ENCODE measurements at places on chromosomes 12 and 14.

- peak; percentile 35 for DNase-seq
Observed at GRCh38 chr14:44846232-44846824, 115.4 kb downstream of the KLHL28 start.

GRCh38 chr12:79685068-79685467 is 5.7 kb downstream of the PAWR start:
- DNase-seq: peak; percentile 79

DNA sequence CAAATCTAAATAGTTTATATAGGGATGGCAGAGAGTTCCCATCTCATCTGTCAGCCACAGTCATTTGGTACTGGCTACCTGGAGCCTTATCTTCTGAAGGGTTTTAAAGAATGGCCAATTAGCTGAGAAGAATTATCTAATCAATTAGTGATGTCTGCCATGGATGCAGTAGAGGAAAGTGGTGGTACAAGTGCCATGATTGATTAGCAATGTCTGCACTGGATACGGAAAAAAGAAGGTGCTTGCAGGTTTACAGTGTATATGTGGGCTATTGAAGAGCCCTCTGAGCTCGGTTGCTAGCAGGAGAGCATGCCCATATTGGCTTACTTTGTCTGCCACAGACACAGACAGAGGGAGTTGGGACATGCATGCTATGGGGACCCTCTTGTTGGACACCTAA is 7.9 kb upstream of the OAS2 start:
- no peak for DNase-seq

GRCh38 chr12:6361834-6362233 is 13.5 kb downstream of the SCNN1A start:
- no peak for DNase-seq

DNA sequence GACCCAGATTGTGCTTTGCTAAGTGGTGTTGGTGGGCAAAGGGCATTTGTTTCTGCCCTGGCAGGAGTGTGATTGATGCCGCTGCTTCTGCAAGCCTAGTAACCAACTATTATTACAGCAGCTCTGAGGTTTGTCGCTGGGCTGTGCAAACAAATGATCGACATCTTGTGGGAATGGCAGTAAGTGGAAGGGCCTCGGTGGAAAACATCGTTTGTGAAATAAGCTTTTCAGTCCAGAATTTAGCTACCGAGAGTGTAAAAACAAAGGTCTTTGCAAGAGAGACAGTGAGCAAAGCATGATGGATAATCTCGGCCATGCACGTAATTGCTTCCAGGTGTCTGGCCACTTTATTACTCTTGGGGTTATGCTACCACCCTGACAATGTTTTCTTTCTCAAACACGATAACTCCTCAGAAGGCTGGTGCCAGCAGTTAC is 397.7 kb upstream of the PRICKLE1 start:
- peak; percentile 1 for DNase-seq

DNA sequence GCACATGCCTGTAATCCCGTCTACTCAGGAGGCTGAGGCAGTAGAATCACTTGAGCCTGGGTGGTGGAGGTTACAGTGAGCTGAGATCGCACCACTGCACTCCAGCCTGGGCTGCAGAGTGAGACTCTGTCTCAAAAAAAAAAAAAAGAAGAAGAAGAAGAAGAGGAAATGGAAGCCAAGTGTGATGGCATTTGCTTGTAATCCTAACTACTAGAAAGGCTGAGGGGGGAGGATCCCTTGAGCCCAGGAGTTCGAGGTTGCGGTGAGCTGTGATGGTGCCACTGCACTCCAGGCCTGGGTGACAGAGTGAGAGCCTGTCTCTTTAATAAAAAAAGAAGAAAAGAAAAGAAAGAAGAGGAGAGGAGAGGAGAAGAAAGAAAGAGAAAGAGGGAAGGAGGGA is 52.1 kb downstream of the LGMN start:
- no peak for DNase-seq

GRCh38 chr12:95337146-95337545 is 119.5 kb downstream of the VEZT start:
- peak; percentile 79 for DNase-seq

- peak; percentile 60 for DNase-seq
Observed at GRCh38 chr14:80428171-80428570, 216.9 kb upstream of the DIO2 start.

GRCh38 chr12:106934277-106934676 is 21.4 kb upstream of the TMEM263 start:
- DNase-seq: no peak

DNA sequence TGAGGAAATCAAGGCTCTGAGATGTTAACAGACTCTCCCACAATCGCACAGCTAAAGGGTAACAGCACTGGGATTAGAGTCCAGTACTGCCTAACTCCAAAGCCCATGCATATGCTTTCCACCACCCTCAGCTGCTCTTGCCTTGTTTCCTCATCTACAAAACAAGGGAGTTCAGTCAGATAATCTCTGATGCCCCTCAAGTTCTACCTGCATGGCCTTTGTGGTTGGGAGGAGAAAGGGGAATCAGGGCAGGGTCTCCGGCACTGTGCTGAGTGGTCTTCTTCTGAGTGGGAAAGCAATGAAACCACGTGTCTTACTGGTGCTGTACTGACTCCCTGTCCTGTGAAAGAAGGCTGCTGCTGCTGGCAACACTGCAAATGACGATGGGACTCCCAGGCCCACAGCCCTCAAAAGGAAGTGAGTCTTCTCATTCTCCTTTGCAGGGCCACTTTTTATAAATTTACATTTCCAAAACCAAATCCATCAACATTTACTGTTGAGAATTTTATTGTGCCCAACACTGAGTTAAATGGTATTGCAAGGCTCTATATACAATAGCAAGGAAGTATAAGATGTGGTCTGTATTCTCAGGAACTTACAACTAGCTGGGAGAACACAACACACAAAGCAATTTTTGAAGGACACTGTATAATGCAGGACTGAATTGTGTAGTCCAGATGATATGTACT is 19.7 kb upstream of the DUSP16 start:
- no peak for DNase-seq

- DNase-seq: peak; percentile 31
Observed at GRCh38 chr14:77498120-77498979, at the start of gene ISM2. Gene ISM2 (minus strand): TSS chr14:77498816. CDS start chr14:77498793, 23 bp downstream.

- DNase-seq: peak; percentile 29
Observed at GRCh38 chr12:63151623-63152320, 771 bp upstream of the AVPR1A start.

GRCh38 chr14:105888151-105888550 is 361.8 kb downstream of the TMEM121 start:
- DNase-seq: no peak

DNA sequence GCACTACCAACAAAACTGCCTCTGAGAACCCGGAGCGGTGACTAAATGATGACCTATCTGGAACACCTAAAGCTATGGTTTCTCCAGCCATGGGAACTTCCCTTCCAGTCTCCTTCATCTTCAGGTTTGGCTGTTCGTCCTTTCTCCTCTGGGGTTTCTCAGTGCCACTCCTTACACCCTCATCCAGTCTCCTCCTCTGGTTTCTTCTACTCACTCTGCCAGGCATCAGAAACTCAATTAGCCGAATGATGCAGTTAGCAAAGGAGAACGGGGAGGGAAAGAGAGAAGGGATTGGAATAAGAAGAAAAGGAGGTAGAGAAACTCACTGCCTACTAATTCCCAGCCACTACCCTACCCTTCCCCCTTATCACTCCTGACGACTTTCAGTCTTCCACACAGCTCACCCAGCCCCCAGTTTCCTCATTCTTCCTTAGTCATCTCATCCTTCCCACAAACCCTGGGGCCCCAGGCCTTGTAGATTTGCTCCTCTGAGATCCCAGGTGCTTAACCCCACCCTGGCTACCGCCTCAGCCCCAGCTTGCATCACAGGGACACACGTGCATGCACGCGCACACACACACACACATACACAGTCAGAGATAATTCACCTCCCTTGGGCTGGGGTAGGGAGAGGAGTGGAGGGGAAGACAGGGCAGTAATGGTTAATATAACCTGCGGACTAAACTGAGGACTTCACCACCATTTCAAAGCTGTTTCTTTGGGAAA is 13.0 kb downstream of the FGD6 start:
- DNase-seq: peak; percentile 96

DNA sequence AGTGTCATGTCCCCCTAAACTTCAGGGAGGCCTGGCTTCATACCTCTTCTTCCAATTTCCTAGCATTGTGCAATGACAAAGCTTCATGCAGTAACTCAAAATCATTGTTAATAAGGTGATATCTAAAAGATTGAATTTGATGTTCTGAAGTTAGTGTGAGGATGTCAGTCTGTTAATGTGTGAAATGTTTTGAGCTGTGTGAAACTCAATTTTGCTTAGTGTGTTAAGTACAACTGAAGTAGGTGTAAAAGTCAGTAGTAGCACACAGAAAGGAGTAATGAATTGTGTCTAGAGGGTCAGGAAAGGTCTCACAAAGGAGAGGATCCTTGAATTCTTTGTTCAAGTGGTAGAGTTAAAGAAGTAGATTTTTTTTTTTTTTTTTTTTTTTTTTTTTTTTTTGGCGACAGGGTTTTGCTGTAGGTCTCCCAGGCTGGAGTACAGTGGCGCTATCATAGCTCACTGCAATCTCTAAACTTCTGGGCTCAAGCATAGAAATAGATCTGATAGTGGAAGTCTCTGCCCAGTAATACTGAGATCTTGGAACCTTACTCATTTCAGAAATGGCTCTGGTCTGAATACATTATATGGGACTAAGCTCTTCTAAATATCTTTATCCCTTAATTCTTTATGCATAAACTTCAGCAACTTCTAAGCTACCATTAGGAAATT is 63.9 kb downstream of the FUT8 start:
- DNase-seq: no peak

- no peak for DNase-seq
Observed at GRCh38 chr14:69398818-69399210, 322 bp downstream of the SLC39A9 start.

DNA sequence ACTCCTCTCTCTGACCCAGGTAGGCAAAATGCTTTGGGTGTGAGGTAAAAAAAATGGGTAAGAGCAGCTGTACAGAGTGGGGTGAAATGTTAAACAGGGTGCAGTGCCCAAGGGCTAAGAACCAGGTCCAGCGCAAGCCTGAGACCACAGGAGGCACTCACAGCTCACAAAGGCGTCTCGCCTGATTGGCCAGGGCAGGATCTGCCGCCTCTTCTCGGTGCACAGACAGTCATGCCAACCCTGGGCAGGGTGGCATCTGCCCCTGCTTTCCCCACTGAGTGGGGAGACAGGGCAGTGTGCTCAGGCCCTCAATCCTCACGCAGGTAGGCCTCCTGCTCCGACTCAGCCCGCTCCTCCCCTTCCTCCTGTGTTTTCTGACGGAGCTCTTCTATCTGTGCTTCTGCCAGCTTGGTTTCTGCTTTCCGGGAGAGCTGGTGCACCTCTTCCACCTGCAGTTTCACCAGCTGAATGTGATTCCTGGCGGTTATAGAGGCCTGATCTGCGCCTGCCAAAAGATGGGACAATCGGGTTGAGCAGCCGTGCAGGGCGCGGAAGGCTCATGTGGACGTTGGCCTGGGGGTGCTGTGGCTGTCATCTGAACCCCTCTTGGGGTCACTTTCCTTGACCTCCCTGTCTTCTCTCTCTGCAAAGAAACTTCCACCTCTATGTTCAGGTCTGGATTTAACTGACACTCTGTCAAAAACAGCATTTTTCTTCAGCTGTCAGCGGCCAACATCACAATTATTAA is 4.7 kb downstream of the B3GNT4 start:
- DNase-seq: no peak
